ENCODE measurements at places on chromosomes 7 and 10.

DNA sequence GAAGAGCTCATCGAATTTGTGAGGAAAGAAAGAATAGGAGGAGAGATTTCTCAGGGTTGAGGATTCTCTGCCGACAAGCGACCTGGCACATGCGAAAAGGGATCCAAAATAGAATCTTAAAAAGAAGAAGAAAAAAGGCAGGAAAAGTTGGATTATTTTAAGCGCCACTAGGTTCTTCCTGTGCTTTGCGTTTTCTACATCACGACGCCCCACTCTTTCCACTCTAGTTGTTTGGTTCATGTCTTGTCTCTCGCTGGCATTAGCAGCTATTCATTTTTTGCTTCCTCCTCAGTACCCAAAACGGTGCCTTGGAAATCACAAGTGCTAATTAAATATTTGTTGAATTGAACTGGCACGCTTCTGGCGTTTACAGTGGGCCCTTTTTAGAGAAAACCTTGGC lies 674 bp upstream of the FRA10AC1 start:
- DNase-seq = no peak

DNA sequence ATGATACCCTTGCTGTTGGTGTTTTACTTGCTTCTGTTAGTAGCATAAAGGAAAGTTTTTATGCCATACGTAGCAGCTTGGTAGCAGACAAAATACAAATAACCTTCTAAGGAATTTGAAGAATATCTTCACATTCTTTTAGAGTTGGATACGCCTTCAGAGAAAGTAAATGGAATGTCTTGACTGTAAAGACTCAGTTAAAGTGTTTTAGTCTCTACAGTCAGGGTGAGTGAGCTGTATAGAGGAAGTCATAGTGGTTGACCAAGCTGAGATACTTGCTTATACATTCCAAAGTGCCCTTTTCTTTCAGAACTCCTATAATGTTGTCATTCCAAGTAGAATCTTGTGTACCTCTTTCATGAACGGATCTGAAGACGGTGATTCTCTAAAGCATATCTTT lies 37.7 kb downstream of the RABGEF1 start:
- DNase-seq = no peak

DNA sequence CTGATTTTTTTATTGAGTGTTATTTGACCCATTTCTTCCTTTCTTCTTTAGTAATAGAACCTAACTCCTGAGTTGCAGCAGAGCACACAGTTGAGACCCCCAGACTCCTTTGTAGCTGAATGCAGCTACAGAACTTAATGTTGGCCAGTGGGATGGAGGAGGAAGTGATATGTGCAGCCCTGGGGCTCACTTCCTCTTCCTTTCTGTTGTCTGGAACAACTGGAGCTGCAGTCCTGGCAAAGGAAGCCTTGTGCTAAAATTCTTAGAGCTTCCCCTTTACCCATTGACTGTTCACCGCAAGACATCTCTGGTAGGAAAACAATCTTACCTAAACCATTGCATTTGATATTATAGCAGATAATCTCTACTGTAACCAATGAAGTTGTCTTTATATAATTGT lies 86.6 kb downstream of the ITGB8 start:
- no peak for DNase-seq

GRCh38 chr10:54402576-54402975 lies 398.5 kb downstream of the PCDH15 start:
- no peak for DNase-seq

GRCh38 chr10:24242562-24242961 lies 33.6 kb downstream of the KIAA1217 start:
- DNase-seq = no peak

Data from spleen (tissue), 13 donors.